Osteoblast (primary cell): ENCODE measurements at places on chromosomes 13 and 19. TPM values are rescaled to one million over a fixed set of nuclear protein-coding genes. Genes with fewer than 3 reads are reported as not detected.
A peak's percentile ranks its signal among the peaks of the same experiment; 100 is the strongest.

Gene ZNF836
- 11.9 and 21.2 TPM in 2 replicates for total RNA-seq

Gene OLFM4
- under 0.01 and 0.29 TPM in 2 replicates for total RNA-seq

Gene RASL11A
- total RNA-seq, result 8.8 and 11.9 TPM in 2 replicates

Gene KLF1
- not detected in 2 replicates for total RNA-seq

Gene ABCA7
- 33.3 and 43.0 TPM in 2 replicates for total RNA-seq

Gene ATP4B
- total RNA-seq, result not detected in 2 replicates

Gene IGSF23
- not detected in 2 replicates for total RNA-seq

Gene INAFM1
- total RNA-seq, result 2.5 and 4.4 TPM in 2 replicates

Gene GNA15
- total RNA-seq, result 0.36 TPM in 1 of 2 replicates, not detected in the other

Gene ERCC5
- total RNA-seq, result 99.2 and 103 TPM in 2 replicates

Gene PRSS57
- not detected in 2 replicates for total RNA-seq

Gene ZNF221
- total RNA-seq, result 9.0 and 9.7 TPM in 2 replicates

Gene CDC34
- 32.9 and 40.4 TPM in 2 replicates for total RNA-seq

Gene FRY
- 8.3 and 12.3 TPM in 2 replicates for total RNA-seq

Gene ZNF763
- total RNA-seq, result 2.5 and 2.9 TPM in 2 replicates

Gene N4BP2L1
- total RNA-seq, result 11.2 and 14.4 TPM in 2 replicates

Gene LGALS4
- total RNA-seq, result not detected in 2 replicates

Gene KDELR1
- 95.2 and 119 TPM in 2 replicates for total RNA-seq

Gene CERS1
- 0.29 and 0.36 TPM in 2 replicates for total RNA-seq

GRCh38 chr19:38977445-38978325, 2.1 kb upstream of the FBXO17 start:
- DNase-seq, result peak; percentile 66

DNA sequence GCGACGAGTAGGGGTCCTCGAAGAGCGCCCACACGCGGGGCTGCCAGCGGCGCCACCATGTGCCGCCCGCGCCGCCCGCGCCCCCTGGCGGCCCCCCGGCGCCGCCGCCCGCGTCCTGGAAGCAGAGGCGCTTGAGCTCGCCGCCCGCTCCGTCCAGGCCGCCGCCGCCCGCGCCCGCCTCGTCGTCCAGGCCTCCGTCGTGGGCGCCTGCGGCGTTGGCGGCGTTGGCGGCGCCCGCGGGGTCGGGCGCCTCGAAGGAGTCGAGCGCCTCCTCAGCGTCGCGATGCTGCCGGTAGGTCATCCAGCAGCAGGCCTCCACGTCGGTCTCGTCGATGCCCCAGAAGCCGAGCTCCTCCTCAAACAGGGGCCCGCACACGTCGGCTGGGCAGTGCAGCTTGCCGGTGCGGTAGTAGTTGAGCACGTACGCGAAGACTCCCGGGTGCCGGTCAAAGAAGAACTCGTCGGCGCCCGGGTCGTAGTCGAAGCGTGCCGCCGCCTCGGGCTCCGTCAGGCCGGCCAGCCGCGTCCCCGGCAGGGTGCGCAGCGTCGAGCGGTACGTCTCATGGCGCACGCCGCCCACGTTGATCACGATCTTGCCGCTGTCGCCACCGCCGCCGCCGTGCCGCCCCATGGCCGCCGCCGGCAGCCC, 829 bp downstream of the KCNC3 start:
- peak; percentile 86 for DNase-seq

GRCh38 chr19:49161987-49162386, 4.4 kb downstream of the TRPM4 start:
- DNase-seq, result peak; percentile 94

- DNase-seq, result no peak
Observed at GRCh38 chr19:8577247-8577646, at the start of gene MYO1F. MYO1F (minus strand) TSS chr19:8577442; CDS start chr19:8577309, 133 bp downstream.

DNA sequence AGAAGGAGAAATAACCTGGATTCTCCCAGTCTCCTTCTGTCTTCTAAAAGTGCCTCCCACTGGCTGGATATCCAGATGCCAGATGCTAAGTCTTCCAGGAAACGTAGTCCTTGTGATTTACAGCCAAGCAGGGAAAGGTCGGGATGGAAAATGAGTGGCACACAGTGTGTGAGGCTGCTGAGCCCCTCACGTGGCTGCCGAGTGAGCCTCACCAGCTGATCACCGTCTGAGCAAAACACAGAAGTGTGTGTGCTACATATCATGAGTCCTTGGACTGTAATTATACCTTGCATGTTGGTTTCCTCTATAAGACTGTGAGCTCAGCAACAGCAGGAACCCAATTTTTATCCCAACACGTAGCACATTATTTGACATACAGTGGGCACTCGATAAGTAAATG, 15.1 kb downstream of the LHFPL6 start:
- no peak for DNase-seq

DNA sequence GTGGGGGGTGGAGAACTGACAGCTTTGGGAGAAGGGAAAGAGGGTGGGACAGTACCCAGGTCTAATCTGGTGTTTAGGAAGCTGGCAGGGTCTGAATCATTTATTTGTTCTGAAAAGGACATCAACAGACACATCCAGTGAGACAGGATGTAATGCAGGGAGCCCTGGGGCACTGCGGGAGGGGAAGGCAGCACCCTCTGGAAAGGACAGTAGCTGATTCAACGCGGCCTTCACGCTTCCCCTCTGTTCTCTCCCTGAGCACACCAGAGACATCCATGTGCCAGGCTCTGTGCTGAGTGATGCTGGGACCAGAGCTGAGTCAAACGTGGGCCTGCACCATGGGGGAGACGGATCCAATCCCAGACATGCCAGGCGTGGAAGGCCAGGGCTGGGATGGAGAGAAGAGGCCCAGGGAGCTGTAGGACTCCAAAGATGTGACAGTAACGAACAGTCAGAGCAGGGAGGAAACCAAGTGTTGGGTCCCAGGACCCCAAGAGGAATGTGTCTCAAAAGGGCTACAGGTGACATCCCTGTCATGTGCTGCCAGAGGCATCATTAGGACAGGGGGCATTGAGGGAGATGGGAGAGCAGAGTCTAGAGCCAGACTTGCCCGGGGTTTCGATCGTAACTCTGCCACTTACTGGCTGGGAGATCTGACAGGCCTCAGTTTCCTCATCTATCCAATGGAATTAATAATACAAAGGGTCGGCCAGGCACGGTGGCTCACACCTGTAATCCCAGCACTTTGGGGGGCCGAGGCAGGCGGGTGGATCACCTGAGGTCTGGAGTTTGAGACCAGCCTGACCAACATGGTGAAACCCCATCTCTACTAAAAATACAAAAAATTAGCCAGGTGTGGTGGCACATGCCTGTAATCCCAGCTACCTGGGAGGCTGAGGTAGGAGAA, 1.7 kb downstream of the ETFB start:
- DNase-seq, result no peak

GRCh38 chr13:50357586-50358118, 342.4 kb downstream of the KCNRG start:
- DNase-seq, result no peak

GRCh38 chr19:18761531-18762110, 29.5 kb downstream of the COMP start:
- DNase-seq, result no peak

DNA sequence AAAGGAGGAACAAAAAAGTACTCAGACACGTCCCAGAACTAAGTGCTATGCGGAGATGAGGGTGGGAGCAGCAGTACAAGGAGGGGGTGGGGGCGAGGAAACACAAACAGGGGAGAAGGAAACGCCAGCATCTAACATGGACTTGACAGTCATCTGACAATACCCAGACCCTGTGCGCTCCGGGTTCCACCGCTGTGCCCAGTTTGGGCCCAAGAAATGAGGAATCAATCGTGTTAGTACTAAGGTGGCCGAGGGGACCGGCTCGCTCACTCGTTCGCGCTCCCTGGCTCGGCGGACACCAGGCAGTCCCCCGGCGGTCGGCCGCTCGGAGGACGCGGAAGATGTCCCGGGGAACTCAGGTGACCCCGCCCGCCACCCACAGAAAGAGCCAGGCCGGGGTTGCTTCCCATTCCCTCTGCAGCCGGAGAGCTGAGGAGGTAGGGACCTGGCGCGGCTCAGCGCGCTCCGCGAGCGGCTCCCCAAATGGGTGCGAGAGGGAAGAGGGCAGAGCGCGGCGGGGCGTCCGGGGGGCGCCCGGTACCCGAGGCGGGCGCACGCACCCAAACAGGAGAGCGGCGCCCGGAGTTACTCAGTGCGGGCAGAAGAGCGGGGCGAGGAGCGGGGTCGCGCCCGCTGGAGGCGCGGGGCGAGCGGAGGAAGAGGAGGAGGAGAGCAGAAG, 616 bp downstream of the TSHZ3 start:
- DNase-seq, result no peak

DNA sequence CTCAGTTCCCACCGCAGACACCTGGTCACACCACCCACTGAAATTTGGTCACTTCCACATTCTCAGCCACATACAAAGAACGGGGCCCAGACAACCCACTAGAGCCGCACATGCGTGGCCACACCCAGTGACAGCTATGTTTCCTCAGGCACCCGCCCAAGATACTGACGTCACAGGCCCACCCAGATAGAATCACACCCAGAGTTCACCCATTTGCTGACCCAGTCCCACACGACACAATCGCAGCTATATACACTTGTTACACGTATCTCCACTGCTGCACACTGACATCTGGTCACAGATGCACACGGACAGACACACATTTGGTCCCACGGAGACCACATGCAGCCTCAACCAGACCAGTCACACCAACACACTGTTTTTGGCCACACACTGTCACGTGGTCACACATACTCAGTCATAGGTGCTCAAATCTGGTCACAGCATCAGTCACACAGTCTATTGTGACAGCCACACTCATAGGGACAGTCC, 2.9 kb downstream of the NUMBL start:
- DNase-seq, result peak; percentile 96

DNA sequence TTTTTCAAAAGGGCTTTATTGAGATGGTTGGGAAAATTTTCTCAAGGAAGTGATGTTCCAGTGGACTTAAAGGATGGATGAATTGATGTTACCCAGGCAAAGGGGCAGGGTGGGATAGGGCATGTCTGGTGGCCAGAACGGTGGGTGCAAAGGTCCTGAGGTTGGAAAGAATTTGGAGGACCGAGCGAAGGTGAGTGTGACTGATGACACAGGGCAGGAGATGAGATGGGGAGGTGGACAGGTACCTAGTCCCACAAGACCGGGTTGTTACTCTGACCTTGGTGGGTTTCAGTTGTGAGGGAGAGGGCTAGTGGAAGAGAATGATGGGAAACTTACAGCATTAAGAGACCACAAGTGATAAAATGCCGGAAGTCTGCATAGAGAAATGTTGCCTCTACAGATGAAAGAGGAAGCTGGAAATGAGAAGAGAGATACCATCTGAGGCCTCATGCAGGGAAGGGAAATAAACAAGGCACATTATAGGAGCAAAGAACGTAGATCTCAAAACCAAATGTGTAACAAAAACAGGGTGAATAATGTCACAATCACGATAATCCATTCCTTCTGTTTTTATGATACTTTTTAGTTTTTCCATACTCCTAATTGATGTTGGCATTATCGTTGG, 4.5 kb downstream of the ADGRE1 start:
- DNase-seq, result no peak

DNA sequence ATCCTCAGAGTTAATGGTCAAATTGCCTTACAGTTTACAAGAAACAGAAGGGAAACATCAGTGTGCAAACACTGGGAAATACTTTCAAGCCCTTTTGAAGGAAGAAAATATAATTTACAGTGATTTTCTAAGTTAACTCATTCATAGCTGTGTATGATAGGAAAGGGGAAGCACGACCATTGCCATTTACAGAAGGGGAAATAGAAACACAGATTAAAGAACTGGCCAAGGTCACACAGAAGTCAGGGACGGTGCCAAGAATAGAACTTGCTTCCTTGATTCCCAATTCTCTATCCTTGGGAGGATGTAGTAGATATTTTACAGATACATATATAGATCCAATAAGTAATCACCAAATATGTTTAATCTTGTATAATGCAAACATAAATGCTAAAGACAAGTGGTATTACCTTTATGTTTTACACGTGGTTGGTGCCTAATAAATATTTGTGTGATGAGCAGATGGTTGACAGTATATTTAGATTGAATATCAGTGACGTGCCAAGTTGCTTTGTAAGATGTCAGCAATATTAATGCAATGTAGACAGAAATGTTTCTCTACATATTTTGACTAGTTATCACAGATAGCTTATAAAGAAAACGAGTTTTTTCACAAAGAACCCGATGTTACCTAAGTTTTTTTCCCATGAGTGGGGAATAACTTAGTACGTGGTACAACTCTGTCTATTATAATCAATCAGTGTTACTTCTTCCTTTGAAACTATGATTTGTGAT, 73.1 kb downstream of the FLT1 start:
- no peak for DNase-seq

GRCh38 chr13:50196118-50196517, 180.9 kb downstream of the KCNRG start:
- no peak for DNase-seq

DNA sequence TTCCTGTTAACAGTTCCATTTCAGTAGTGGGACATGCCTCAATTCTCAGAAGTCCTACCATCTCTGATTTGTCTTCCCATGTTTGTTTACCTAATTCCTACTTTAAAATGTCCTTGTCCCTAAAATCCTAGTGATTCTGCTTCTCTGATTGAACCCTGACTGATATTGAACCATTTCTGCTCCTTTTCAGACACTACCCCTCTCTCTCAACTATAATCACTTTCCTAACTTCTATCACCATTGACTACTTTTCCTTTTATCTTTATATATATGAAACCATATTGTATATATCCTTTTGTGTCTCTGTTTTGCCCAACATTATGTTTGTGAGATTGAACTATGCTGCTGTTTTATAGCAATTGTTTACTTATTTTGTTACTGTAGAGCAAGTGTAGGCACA, 15.6 kb upstream of the ZNF227 start:
- DNase-seq, result no peak

DNA sequence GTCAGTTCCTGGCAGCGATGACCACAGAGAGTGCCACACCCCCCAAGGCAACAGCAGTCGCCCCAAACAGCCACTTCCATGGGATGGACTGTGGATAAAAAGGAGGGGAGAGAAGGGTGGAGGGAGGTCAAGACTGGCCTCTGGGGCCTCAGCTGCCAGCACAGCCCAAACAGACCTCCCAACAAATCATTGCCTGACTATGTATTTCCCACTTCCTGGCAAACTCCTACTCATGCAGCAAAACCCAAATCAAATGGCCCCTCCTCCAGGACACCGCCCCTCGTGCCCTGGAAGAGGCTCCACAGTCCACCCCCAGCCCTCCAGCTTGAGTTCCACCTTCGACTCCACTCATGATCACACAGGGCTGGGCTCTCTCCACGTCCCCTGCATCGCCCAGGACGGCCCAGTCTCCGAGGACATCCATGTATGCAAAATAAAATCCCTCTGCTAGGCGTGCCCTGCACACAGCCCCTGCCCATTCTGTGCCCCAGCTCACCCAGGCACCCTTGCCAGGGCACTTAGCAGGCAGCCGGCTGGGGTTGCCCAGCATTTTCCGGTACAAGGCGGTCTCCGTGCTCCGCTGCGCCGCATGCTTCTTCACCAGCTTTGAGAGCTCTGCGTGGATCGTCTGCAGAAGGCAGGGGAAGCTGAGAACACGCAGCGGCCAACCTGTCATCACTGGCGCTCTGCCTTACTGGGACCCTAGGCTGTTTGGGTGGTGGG, 10.5 kb upstream of the ELL start:
- DNase-seq, result peak; percentile 65

GRCh38 chr13:27283906-27284493, 13.4 kb downstream of the RASL11A start:
- no peak for DNase-seq

GRCh38 chr19:38695832-38696728, 48.2 kb downstream of the CAPN12 start:
- DNase-seq, result peak; percentile 62
